NCI-H774 (cell line): ENCODE measurements at places on chromosomes 4 and X.

DNA sequence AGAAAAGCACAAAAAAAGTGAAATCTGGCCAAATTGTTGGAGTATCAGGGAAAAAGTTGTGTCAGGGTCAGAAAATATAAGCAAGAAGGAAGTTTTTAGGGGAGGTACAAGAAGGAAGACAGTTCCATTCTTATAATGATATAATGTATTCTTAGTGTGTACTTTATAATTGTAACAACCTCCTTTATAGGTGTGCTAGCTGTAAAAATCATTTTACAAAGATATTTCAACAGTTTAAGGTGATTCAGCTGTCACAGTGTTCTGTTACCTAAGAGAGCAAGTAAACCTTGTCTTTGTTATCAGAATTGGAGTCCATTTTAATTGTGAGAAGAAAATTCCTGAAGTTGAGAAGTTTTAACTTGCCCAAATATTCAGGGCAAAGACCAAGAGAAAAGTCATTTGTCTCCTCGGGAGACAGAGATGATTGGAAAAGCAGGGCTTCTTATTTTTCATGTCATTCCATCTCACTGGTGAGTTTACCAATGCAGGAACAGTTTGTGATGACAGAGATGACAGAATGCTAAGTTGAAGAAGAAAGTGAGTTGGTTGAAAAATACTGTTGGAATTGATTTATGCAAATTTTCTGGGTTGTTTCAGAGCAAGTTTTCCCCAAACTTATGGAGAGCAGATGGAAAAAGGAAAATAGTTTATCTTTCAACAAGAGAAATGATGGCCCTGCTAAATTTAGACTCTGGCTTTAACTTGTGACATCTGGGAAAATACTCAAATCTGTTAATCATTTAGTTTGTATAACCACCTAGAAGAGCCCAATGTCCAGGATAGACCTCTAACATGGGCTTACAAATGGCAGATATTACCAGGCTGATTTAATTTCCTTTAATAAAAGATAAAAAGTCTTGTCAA, 14.8 kb downstream of the INTS6L start:
- no peak for DNase-seq

DNA sequence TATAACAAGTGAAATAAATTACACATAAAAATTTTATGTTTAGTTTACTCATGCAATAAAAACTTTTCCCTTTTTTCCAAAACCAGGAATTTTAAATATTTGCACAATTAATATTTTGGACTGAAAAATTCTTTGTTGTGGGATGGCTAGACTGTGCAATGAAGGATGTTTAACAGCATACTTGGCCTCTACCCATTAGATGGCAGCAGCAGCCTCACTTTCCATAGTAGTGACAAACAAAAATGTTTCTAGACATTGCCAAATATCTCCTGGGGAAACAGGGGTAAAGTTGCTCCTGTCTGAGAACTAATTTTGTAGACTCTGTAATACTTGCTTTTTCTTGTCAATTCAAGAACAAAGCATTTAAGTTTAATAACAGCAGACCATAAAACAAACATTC, 49.8 kb downstream of the SCLT1 start:
- no peak for DNase-seq

DNA sequence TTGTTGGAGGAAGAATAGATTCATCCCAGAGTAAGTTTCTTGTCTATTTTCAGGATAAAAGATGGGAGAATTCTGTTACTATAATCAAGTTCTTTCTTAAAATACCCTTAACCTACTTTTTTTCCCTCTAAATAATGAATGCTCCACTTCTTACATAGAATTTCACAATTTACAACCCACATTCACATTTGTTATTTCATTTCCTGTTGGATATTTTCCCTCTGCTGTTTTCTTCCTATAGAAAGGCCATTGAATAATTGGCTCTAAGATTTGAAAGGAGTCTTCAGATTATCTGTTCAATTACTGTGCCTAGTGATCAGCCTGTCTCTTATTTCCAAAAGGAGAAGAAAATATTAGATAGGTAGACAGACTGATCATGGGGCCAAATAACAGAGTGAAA, 79.7 kb downstream of the CPE start:
- DNase-seq, result no peak

GRCh38 chr4:186348433-186348832, 82.4 kb downstream of the F11 start:
- DNase-seq, result no peak

- no peak for DNase-seq
Measured at GRCh38 chr4:26044524-26044923, 130.5 kb downstream of the SMIM20 start.

GRCh38 chrX:32370456-32371205, 840.7 kb downstream of the DMD start:
- DNase-seq, result no peak

DNA sequence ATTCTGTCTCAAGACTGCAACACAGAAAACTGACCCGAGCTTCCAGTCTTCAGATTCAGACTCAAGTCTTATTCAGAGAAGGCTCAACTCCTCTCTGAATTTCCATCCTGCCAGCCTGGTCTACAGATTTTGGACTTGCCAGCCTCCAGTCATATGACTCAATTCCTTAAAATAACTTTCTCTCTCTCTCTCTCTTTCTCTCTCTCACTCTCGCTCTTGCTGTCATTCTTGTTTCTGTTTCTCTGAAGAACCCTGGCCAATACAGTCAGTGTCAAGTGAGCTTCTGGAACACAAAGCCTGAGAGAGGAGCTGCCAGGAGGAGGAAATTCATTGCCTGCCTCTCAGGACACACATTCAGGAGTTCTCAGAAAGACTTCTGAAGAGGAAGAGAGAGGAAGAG, 154.9 kb downstream of the PARM1 start:
- DNase-seq, result no peak

GRCh38 chrX:53257166-53257565, 24.2 kb downstream of the IQSEC2 start:
- DNase-seq, result no peak

DNA sequence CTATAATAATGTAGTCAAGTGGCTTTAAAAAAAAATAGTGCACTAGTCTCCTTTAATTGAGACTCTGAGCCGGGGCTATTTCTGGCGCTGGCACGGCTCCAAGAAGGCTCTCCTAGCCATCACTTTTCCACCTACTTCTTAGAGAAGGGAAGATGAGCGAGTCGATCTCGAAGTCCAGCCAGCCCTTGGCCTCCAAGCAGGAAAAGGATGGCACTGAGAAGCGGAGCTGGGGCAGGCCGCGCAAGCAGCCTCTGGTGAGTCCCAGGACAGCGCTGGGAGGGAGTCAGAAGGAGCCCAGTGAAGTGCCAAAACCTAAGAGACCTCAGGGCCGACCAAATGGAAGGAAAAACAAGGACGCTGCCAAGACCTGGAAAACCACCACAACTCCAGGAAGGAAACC, 531.9 kb downstream of the MAGEB5 start:
- DNase-seq, result no peak

DNA sequence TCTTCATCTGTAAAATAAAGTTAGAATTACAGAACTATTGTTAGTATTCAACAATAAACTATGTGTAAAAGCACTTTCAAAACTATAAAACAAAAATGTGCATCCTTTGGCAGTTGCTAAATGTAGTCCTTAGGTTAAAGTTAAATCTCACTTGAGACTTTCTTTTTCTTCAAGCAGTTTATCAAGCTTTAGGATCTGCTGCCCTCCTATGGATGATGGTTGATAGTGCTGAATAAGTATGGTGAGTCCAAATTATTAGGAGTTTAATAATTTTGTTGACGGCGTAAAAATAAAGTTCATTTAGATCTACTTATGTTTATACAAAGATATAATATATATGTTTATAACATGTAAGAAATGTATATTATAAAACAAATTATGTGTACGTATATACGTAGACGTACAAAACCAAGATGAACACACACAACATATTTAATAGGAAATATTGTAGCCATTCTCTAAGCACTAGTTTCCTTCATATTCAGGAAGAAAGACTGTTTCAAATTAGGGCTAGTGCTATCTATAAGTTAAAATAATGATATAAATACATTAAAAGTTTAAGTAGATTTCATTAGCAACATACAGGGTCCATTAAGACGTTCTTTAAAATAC, 22.3 kb downstream of the UGT2A2 start:
- DNase-seq, result peak; percentile 40

DNA sequence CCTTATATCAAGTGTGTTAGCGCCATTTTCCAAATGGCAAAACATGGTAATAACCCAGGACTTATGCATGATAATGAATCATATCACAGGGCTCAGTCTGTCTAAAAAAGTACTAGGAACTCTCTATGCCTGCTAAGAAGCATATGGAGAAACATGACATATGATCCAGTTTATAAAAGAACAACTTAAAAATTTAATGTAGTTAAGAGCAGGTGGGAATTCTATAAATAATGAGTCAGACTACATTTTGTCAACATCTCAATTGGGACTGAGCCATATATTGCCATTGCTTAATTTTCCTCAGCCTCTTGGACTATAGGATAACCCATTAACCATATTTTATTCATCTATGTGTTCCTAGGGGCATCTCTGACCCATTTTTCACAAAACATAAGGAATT, 360.4 kb upstream of the AGA start:
- no peak for DNase-seq

GRCh38 chr4:123573866-123574508, 177.4 kb downstream of the SPRY1 start:
- DNase-seq, result no peak

DNA sequence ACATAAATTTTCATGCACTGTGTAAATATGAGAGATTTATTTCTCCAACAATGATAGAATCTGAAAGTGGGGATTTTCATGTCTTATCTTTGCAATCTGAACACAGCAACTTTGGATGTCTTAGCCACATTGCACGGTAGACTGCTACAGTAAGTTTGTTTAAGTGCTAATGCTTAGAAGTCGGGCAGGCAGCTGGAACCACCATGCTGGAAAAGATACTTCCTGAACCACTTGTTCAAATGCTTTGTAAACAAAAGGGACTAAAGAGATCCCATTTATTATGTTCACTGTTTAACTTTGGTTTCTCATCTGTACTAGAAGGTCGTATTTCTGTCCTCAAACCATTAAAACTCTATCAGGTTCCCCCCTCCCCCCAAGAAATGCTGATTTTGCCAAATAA, 555.9 kb upstream of the DIPK2B start:
- DNase-seq, result peak; percentile 37

- DNase-seq, result no peak
Measured at GRCh38 chr4:125750399-125750798, 435.6 kb downstream of the FAT4 start.

GRCh38 chrX:32421266-32421665, 790.1 kb downstream of the DMD start:
- no peak for DNase-seq

DNA sequence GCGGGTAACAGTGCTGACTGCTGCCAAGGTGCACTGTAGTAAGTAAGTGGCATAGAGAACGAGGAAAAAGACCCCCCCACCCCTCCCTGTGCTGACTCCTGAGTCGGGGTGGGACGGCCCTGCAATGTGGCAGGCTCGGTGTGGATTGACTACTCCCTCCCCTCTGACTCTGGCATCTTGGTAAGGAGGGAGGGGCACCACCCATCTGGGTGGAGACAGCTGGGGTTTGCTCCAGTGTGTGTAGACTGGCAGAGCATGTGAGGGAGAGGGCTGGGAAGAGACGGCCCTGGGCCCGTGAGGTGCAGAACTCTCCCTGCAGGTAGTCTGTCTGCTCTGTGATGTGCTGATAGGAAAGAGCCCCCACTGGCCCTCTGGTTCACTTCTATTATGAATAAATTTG, 31.0 kb downstream of the NSG1 start:
- DNase-seq, result no peak

DNA sequence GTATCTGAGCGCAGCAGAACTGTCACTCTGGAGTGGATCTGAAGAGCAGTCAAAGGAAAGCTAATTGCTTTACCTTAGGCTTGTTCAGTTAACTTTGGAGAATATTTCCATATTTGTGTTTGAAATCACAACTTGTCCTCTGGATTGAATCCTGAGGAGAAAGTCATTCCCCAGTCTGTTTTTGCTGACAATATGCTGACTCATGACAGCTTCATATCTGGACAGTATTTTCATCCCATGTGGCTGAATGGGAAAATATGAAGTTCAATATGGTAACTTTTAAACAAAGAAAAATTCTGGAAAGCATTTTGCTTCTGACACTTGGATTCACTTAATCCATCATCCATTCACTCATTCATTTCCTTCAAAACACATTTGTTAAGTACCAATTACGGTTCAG, 46.3 kb upstream of the MAGEC3 start:
- no peak for DNase-seq

DNA sequence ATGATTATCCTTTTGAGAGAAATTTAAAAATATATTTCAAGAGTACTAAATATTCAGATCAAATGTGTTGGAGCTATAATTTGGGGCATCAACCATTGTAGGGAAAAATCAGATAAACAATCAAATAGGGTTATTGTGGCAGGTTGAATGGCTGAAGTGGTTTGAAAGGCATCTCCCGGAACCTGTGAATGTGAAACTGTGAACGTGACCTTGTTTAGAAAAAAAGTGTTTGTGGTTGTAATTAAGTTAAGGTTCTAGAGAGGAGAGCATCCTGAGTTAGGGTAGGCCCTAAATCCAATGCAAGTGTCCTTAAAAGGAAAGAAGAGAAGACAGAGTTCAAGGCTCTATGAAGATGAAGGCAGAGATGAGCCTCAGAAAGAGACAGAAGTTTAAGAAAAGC, 37.4 kb downstream of the ADGRA3 start:
- DNase-seq, result no peak

GRCh38 chr4:185838514-185839193, 26.7 kb upstream of the SORBS2 start:
- DNase-seq, result no peak

GRCh38 chrX:9362363-9362928, 102.4 kb upstream of the TBL1X start:
- no peak for DNase-seq

- no peak for DNase-seq
Measured at GRCh38 chr4:139635966-139636365, 29.7 kb upstream of the MGST2 start.

DNA sequence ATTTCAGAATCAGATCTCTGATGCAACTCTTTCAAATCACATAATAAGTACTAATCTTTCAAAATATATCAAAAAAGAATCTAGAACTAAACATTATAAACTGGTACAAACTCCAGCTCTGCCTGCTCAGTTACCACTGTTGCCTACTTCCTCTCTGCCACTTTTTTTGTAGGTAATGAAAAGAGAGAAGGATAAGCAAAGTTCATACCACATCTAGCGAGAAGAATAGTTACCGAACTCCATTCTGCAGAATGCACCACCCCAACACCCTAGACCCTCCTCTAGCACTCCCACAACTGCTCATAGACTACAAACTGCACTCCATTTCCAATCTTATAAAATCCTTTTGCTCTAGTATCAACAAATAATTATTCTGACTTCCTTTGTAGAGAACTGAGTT, 19.7 kb upstream of the LRBA start:
- peak; percentile 17 for DNase-seq

- DNase-seq, result no peak
Measured at GRCh38 chrX:24117258-24117657, 32.3 kb upstream of the ZFX start.

GRCh38 chr4:73663576-73663975, 43.3 kb upstream of the RASSF6 start:
- no peak for DNase-seq

- DNase-seq, result no peak
Measured at GRCh38 chr4:24630937-24631336, 46.6 kb upstream of the DHX15 start.

- no peak for DNase-seq
Measured at GRCh38 chr4:174217273-174218126, 66.0 kb downstream of the FBXO8 start.

- no peak for DNase-seq
Measured at GRCh38 chr4:179478608-179479007, 2036.4 kb upstream of the AGA start.
